ENCODE measurements at places on chromosomes 7 and 10.

- no peak for DNase-seq
These were observed 279.2 kb downstream of the MAD1L1 start for GRCh38 chr7:1953199-1954190.

- DNase-seq = no peak
These were observed 6.6 kb downstream of the LAT2 start for GRCh38 chr7:74216361-74216761.

GRCh38 chr7:123537026-123537642 lies 2.7 kb upstream of the IQUB start:
- no peak for DNase-seq

DNA sequence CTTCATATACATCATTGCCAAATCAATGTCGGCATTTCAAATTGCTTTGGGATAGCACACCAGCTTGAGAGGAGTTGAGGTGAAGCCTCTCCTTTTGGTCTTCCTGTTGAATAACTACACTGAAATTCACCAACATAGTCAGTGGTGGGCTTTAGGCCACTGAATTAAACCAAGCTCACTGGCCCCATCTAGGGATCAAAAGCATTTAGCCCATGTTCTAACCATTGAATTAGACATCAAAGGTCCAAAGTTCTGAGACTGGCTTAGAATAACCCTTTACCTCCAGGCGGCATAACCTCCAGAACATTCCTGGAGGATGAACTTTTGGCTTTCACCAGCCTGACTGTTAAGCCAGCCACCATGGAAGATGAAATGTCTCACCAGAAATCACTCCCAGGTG lies 54.6 kb downstream of the BPGM start:
- DNase-seq = no peak

DNA sequence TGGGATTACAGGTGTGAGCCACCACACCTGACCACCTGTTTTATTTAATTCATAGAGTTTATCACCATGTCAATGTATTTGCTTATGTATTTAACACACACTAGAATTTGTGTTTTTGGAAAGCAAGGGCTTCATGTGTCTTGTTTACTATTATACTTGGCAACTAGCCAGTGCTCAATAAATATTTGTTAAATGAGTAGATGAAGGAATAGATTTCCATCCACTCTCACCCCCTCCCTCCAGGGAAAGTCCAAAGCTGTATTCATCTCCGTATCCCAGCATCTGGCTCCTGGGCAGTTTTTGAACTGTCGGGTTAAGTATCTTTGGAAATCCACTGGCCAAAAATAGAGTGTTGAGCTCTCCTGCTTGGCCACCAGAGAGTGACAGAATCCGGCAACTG lies 4.6 kb upstream of the RADIL start:
- DNase-seq = no peak

GRCh38 chr10:109019001-109019424 lies 904.3 kb downstream of the XPNPEP1 start:
- DNase-seq = no peak

DNA sequence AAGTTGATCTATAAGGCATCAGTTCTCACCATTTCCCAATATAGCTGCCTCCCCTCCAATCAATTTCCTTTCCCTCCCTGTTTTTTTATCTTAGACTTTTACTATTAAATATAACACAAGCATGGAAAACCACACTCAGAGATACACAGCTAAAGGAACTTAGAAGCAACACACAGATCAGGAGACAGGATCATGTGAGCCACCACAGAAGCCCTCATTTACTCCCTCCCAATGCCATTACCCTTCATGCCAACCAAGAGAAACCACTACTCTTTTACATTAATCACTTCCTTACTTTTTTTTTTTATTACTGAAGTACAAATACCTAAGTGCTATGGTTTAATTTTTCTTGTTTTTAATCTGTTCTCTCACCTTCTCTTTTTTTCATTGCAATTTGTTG lies 33.0 kb downstream of the COG5 start:
- no peak for DNase-seq

GRCh38 chr7:88455696-88456095 lies 149.0 kb upstream of the STEAP4 start:
- no peak for DNase-seq

Measured in nucleus accumbens (tissue), 56 donors.